ENCODE measurements at places on chromosomes 12 and 14. TPM values are rescaled to one million over a fixed set of nuclear protein-coding genes. Genes with fewer than 3 reads are reported as not detected.

DNA sequence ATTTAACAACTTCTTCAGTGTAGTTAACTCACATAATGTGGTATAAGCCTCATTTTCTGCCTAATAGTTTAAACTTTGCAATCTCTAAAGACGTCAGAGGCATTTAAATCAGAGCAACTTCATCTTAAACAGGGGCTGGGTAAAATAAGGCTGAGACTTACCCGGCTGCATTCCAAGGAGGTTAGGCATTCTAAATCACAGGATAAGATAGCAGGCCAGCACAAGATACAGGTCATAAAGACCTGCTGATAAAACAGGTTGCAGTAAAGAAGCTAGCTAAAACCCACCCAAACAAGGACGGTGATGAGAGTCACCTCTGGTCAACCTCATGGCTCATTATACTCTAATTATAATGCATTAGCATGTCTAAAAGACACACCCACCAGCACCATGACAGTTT lies 115.6 kb upstream of the PKP2 start:
- no peak for DNase-seq

DNA sequence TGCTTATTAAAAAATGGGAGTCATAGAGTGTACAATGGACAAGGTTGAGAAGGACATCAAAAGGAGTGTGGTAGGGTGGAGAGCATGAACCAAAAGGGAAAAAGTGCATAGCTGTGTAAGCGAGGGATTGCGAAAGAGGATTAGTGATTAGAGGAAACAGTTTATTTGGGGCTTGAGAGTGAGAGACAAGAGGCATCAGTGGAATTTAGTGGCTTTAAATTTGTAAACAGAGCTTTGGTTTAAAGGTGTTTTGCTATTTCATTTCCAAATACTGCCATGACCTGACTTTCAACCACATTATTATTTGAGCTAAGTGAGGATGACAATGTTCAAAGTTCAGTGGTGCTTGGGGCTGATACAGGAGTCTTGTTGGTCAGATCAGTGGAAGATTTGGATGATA lies 53.4 kb downstream of the SLC16A7 start:
- no peak for DNase-seq

DNA sequence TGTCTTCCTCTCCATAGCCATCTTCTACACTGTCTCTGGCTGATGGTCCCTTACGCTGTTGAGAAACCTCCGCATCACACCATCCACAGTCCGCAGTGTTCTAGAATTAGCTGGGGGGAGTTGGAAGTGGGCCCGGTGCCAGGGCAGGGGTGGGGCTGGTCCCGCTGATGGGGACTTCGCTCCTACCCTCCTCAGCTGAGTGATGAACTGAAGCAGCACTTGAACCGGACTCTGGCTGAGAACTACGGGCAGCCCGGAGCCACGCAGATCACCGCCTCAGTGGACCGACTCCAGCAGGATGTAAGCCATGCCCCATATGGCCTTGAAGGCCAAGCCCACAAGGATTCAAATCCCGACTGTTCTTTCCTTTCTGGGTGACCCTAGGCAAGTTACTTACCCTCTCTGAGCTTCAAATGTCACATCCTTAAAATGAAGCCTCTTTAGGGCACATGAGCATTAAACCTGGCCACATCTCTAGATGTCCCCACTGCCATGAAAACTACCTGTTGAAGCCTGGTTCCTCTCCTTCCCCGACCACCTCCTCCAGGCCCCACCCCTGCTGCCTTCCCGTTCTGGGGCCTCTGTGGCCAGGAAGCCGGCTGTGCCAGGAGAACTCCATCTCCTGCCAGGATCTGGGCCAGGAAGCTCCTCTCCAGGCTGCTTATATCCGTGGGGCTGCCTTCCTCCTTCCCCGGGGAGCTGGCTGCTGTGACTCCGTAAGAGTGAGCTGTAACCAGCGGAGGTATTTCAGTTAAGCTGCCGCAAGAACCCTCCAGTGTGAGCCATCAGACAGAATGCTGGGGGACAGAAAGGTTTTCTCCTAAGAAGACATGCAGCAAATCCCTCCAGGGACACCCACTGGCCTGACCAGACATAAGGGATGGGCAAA lies 53.1 kb downstream of the TSPAN11 start:
- DNase-seq: no peak

- no peak for DNase-seq
These were observed 966 bp downstream of the BICD1 start for GRCh38 chr12:32107359-32108267.

- no peak for DNase-seq
These were observed 977.7 kb upstream of the SEL1L start for GRCh38 chr14:82511399-82511798.

DNA sequence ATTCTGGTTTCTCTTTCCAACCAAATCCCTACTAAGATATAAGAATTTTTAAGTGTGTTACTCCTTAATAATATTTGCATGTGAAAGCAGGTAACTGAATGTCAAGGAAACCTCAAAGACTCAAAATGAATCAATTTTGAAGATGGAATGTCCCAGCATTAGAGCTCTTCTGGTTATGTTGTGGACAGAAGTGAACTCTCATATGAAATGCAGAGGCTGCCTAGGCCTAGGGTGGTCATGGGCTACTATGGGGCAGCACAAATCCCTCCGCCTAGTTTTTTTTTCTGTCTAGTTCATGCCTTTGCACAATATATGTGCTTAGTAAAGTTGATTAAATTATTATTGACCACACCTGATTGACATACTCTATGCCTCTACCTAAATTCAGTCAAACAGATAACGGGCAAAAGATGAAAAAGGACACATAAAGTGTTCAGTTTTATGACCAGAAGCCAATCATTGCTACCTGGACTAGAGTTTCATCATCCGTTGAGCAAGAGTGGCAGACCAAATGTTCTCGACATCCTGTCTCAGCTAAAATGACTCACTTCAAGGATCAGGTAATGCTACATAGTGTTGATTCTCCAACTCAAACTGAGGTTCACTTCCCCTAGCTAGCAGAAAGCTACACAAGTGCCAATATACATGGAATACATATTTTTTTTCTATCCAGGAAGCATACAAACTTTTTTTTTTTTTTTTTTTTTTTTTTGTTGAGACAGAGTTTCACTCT lies 1211.4 kb downstream of the VRK1 start:
- no peak for DNase-seq

GRCh38 chr12:89476904-89477595 lies 47.5 kb downstream of the GALNT4 start:
- no peak for DNase-seq

GRCh38 chr14:103161054-103161397 lies 37.8 kb downstream of the TNFAIP2 start:
- no peak for DNase-seq

DNA sequence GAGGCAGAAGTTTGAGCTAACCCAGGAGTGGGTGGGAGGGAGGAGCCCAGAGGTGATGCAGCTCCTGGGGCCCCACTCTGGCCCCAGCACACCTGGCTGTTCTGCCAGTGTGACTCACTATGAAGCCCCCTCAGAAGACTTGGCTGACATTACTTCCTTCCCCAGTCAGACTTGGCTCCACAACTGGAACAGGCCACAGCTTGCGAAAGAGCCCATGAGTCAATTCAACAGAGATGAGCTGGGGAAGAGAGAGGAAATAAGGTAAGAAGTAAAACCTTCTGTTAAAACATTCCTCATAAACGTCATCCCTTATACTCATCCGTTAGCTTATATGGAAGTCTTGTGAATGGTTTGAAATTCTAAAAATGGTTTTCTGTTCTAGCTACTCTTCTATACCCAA lies 245.9 kb downstream of the ADAMTS20 start:
- DNase-seq: no peak

GRCh38 chr14:90839889-90840266 lies 23.6 kb upstream of the TTC7B start:
- peak; percentile 41 for DNase-seq

GRCh38 chr12:124321040-124321481 lies 26.2 kb downstream of the RFLNA start:
- peak; percentile 85 for DNase-seq

DNA sequence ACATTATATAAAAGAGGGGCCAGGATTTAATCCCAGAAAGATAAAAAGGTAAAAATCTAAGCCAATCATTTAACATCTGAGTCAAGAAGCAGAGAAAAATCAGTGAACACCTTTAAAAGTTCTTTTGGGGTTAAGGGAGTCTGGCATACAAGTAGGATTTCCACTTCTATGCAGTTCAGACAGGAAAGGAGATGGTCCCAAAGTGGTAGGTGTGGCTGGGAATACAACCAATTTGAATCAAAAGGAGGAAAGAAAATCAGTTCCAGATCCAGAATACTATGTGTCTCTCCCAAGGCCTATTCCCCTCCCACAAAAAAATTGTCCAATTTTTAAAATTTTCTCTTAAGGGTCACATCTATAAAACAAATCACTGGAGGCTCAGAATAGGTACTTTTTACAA lies 167.4 kb downstream of the PHLDA1 start:
- no peak for DNase-seq

DNA sequence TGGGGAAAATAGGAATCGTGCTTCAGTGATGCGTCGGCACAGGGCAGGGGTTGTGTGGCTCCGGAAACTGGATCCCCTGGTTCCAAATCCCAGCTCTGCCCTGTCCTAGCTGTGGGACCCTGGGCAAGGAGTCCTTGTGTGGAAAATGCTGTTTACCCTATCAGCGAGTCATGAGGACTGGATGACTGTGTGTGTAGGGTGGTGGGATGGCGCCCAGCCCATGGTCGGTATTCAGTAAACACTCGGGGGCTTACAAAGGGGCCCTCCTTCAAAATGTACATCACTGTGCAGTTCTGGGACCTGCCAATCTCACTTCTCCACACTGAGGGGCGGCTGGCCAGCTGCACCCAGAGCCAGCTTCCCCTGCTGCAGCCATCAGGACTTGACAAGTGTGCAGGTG lies 24.4 kb downstream of the BRI3BP start:
- no peak for DNase-seq

DNA sequence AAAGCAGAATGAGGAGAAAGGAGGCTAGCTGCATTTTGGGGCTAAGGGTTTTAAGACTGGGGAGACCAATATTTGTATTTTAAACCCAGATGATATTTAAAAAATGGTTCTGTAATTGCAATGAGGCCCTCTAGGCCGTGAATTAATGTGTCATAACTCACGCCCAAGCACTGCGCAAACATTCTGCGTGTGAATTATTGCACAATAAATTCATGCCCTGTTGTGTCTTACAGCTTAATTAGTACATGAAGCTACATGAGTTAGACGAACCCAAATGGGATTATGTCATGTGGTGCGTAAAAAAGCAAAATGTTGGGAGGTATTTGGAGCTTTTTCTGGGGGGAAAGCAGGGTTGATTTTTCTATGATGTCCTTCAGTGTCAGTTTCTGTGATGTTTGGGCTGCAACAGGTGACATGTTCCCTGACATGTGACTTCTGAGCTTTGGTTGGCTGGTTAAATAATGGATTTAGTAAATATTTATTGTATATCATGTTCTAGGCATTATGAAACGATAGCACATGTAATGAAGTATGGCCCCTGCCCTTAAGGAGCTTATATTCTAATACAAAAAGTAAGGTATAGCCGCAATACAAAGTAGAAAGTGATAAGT lies 30.4 kb upstream of the CISTR start:
- DNase-seq: no peak

- DNase-seq: no peak
These were observed 25.9 kb upstream of the SPPL3 start for GRCh38 chr12:120930032-120930431.

DNA sequence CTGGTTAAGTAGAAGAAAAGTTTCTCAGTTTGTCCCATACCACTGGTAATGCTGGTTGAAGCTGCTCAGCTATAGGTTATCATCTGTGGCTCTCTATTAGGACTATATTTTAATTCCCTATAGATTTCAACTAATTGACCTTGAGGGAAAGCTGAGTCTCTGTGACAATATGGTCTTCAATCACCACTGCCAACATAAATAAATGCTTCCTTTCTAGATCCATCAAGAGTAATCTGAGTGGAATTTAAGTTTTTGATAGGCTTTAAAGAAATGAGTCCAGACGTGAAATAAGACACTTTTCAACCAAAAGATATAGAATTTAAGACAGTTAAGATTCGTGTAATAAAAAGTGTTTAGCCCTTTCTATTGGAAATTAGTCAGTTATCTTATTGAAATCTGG lies 63.5 kb upstream of the MYF6 start:
- DNase-seq: no peak

DNA sequence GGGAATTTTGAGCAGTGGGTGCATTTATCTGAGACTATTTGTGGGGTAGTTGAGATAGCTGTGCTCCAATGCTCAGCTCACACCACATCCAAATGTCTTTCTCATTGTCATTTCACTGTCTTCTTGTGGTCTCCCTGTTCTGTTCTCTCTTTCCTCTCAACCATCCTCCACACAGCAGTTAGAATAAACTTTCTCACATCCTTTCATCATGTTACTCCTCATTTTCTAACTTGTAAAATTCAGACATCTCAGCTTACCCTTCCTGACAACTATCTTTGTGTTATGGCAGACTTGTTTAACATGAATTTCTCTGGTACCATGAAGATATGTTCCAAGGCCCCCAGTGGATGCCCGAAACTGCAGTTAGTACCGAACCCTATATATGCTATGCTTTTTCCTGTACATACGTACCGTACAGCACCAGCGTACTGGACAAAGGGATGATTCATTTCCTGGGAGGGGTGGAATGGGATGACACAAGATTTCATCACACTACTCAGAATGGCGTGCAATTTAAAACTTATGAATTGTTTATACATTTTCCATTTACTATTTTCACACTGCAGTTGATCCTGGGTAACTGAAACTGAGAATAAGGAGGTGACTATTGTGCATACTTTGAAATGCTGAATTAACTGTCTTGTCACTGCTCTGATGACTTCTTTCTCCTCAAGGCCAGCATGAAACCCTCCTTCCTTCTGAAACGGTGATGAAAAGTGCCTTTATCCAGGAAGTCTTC lies 177.1 kb upstream of the SLC38A2 start:
- no peak for DNase-seq

DNA sequence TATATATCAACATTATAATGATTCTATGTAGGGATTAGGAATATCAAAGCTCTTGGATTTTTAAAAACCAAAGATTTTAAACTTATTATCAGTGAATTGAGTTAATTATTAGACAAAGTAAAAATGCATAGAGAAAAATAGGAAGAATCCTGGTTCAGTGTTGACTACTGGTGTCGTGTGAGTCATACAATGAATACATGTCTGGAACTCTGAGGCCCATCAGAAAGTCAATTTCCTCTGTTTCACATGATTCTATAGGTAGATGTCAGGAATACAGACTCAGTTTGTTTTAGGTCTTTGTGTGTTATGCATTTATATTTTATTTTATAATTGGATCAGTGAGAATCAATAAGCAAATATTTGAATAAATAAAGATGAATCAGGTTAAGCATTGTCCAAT lies 84.5 kb upstream of the RTL1 start:
- DNase-seq: no peak

The IL22 gene
- not detected for total RNA-seq

The SYNE3 gene
- 12.4 TPM for total RNA-seq

The OR5AU1 gene
- total RNA-seq: not detected

The LTBP2 gene
- 93.7 TPM for total RNA-seq

The PLD4 gene
- 0.51 TPM for total RNA-seq

The NTS gene
- not detected for total RNA-seq

The DAO gene
- not detected for total RNA-seq

The PPP1R1A gene
- 37.9 TPM for total RNA-seq

The ADCY4 gene
- 71.9 TPM for total RNA-seq

The ITGA7 gene
- total RNA-seq: 806 TPM
